Cortex of kidney (tissue), 1 donor: ENCODE measurements at places on chromosomes 11 and 22.

GRCh38 chr11:7571640-7572000 is 57.8 kb downstream of the PPFIBP2 start:
- DNase-seq: no peak

DNA sequence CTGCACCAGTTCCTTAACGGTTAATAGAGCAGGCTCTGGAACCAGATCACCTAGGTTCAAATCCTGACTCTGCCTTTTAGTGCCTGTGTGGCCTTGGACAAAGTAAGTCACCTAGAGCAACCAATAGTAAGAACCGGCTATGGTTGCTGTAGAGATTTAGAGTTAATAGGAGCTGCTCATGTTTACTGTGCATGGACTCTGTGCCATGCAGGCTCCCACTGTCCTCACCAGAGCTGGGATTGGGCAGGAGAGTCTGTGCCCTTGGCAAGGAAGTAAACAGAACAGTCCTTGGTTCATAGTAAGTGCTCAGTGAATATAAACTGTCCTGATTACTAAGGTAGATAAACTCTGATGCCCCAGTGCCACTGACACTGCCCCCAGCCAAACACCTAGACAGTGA is 1.4 kb upstream of the TP53I11 start:
- no peak for DNase-seq

- no peak for DNase-seq
These were observed 239.4 kb downstream of the CSNK2A3 start for GRCh38 chr11:11113626-11114025.

DNA sequence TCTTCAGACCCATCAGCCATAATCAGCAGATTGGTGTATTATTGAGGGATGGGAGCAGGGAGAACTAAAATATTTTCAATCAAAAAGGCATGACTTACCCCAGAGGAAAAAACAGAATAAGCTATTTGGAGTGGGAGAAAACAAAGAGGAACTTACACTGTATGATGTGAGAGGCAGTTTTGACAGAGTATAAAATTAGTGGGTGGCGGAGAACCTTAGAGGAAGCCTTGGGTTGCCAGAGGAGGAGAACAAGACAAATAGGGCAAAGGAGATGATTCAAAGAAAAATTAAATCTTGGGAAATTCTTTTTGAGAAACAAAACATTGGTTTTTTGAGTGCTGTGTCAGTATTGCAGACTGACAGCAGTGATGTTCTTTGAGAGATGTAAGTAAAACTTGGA is 285.0 kb downstream of the C11orf87 start:
- no peak for DNase-seq

GRCh38 chr11:132402071-132402684 is 1031.8 kb downstream of the NTM start:
- DNase-seq: no peak

DNA sequence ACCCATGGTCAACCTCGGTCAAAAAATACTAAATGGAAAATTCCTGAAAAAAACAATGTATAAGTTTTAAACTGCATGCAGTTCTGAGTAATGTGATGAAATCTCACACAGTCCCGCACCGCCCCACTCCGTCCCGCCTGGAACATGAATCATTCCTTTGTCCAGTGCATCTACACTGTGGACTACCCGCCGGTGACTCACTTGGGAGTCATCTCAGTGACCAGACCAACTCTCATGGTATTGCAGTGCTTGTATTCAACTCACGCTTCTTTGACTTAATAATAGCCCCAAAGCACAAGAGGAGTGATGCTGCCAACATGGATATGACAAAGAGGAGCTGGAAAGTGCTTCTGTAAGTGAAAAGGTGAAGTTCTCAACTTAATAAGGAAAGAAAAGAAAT is 48.8 kb downstream of the ARHGAP32 start:
- no peak for DNase-seq

DNA sequence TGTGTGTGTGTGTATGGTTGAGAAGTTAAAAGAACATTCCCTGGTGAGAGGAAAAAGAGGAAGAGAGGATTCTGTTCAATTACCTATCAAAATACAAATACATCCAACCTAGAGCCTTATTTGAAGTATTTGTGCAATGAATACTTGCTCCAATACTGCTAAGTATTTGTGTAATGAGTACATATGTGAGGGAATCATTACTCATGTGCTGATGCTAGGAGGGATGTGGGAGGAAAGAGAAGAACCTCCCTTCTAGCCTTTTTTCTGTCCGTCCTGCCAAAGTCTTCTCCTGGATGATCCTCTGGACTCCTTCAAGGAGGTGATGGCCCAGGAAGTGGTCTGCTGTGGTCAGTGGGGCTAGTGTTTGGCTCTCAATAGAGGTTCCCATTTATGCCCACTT is 36.0 kb upstream of the ACCSL start:
- DNase-seq: no peak
